ENCODE measurements at places on chromosomes 7 and 10.

GRCh38 chr10:93921338-93921737 lies 27.6 kb downstream of the SLC35G1 start:
- DNase-seq, result no peak

GRCh38 chr7:18494821-18495408 lies 634 bp upstream of the HDAC9 start:
- no peak for DNase-seq

DNA sequence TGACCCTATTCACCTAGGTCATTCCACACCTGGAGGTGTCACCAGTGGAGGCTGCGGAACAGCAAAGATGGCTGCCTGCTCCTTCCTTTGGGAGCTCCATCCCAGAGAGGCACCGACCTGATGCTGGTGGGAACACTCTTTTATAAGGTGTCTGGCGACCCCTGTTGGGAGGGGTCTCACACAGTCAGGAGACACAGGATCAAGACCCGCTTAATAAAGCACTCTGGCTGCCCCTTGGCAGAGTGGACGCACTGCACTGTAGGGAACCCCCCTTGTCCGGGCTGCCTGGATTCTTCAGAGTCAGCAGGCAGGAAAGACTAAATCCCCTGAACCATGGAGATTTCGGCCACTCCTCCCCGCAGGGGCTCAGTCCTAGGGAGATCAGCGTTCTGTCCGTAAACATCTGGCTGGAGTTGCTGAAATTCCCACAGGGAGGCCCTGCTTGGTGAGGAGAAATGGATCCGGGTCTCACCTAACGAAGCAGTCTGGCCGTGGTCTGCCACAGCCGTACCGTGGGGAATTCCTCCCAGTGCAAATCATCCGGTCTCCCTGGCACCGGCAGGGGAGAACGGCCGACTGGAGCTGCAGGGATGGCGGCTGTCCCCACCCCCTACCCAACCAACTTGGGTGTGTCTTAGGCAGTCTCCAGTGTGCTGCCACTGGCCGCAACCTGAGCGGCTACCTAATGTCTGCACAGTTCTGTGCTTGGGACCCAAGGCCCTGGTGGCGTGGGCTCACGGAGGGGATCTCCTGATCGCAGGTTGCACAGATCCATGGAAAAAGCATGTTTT lies 66.1 kb downstream of the LSMEM1 start:
- DNase-seq, result no peak

- DNase-seq, result no peak
Measured at GRCh38 chr7:108270385-108271015, 140.3 kb upstream of the LAMB4 start.

DNA sequence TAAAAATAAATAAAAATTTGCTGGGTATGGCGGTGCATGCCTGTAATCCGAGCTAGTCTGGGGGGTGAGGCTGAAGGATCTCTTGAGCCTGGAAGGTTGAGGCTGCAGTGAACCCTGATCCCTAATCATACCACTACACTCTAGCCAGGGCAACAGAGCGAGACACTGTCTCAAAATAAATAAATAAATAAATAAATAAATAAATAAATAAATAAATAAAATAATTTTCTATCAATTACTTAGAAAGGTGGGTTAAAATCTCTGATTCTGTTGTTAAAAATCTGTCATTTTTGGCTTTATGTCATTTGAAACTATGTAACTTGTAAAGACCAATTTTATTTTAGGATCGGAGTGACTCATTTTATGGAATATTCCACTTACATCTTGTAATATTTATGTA lies 958.6 kb downstream of the NXPH1 start:
- no peak for DNase-seq
